ENCODE measurements at places on chromosomes 3 and 15.

DNA sequence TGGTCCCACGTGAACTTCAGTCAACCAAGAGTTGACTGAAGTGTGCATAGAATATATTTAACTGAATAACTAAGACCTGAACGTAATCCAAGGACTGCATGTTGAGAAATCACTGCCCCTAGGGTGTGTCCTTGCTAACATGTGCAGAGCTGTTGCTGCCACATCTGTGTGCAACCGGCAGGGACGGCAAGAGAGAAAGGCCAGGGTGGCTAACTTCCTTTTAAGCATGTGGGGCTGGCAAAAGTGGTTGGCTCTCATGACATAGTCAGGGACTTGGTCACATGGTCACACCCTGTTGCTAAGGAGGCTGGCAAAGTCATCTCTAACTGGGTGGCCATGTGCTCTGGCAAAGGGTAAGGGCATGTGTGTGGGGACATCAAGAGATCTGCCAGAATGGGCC lies 52.4 kb downstream of the GASK1A start:
- DNase-seq = no peak

- no peak for DNase-seq
Observed at GRCh38 chr3:41768363-41768762, 193.5 kb downstream of the ULK4 start.

- DNase-seq = no peak
Observed at GRCh38 chr3:8283193-8283592, 218.4 kb upstream of the LMCD1 start.

DNA sequence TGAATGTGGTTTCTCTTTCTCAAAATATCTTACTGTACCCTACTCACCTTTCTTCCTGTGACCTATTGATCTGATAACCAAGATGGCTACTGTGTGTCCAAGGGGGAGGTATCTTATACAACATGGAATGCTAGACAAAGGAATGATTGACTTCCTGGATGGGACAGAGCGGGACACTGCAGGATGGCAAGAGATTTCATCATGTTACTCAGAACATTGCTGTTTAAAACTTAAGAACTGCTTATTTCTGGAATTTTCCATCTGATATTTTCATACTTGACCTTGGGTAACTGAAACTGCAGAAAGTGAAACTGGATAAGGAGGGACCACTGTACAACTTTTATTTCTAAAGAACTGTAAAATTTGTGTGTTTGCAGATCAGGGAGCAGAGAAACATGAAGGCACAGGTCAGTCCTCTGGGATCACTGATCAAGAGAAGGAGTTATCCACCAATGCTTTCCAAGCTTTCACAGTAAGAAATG lies 18.5 kb downstream of the CNOT10 start:
- DNase-seq = no peak
